ENCODE measurements at places on chromosomes 7 and 10.

- no peak for DNase-seq
Observed at GRCh38 chr7:133293384-133294160, 40.7 kb downstream of the EXOC4 start.

GRCh38 chr7:80468931-80469714 is 42.7 kb downstream of the GNAT3 start:
- DNase-seq = no peak

- no peak for DNase-seq
Observed at GRCh38 chr7:118111347-118111746, 72.6 kb upstream of the LSM8 start.

- no peak for DNase-seq
Observed at GRCh38 chr10:124745673-124746072, 1.5 kb upstream of the FAM53B start.

GRCh38 chr7:91039033-91039432 is 225.2 kb upstream of the FZD1 start:
- no peak for DNase-seq

DNA sequence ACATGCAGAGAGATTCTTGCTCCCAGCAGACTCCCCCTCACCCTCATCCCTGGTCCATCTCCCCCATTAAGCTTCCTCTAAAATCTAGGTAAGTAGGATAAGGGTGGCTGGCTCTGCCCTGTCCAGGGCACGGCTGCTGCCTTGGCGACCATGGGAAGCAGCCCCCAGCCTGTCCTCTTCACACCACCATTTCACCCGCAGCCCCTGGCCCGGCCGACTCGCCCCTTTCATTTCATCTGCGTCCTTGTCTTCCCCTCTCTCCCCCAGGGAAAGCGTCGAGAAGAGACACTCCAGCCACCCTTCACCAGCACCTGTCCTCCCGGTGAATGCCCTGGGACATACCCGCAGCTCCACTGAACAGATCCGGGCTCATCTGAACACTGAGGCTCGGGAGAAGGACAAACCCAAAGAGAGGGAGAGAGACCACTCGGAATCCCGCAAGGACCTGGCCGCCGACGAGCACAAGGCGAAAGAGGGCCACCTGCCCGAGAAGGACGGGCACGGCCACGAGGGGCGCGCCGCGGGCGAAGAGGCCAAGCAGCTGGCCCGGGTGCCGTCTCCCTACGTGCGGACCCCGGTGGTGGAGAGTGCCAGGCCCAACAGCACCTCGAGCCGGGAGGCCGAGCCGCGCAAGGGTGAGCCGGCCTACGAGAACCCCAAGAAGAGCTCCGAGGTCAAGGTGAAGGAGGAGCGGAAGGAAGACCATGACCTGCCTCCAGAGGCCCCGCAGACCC is 342.3 kb upstream of the GALNT17 start:
- DNase-seq = no peak

GRCh38 chr10:98453729-98454128 is 7.0 kb upstream of the HPS1 start:
- DNase-seq = no peak

GRCh38 chr10:102235598-102235920 is 5.8 kb downstream of the PITX3 start:
- DNase-seq = no peak

DNA sequence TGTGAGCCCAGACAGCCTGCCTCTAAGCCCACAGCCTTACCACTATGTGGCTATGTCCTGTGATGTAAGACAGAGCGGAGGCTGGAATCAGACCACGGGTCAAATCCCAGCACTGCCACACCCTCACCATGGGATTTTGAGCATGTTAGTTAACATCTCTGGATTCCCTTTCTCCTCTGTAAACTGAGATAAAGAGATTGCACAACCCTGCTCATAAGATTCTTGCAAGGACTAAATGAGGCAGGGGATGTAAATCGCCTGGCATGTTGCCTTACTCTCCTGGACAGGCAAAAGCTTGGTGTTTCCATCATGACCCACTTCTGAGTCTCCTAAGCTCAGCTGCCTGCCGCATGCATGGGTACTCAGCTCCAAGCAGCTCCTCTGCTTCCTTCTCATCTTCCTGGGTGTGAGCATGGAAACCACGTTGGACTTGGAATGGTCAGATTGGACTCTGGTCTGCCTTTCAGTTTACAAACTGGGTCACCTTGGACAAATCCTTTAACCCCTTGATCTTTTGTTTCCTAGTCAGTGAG is 41.3 kb upstream of the MTURN start:
- no peak for DNase-seq

DNA sequence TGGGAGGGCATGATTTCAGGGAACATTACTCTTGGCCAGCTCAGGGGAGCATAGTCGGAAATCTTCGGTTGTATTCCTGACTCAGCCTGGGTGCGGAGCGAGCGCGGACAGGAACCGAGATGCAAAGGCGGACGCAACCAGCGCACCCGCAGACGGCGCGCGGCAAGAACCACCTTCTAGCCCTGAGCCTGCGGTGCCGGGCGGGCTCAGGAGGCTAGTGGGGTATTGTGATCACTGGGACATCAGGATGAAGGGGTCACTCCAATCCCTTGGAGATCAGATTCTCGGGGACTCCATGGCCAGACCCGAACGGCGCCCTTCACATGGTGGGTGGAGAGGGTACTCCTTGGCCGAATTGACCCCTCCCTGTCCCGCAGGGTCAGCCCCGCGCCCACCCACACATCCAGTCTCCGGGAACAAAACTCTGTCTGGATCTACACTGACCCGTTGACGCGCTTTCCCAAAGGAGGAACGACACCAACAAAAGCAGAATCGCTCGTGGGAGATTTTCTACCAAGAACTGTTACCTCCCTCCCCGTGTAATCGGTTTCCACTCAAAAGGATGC is 730.5 kb downstream of the ZWINT start:
- DNase-seq = peak; percentile 25

DNA sequence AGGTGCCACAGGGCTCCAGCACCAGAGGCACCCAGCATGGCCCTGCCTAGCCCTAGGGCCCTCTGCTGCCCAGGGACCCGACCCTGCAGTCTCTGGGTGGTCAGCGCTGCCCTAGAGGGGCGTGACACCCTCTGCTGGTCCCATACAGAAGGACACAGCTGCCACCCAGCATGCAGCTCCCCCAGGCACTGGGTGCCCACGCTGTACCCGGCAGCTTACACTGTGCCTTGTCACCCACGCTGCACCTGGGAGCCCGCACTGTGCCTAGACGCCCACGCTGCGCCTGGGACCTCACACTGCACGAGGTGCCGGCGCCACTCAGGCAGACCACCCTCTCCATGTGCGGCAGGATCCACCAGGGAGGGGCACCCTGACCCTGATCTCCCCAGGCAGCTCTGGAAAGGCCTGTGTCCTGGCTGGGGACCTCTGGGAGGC is 55.2 kb downstream of the PWWP2B start:
- DNase-seq = no peak

- no peak for DNase-seq
Observed at GRCh38 chr7:100565133-100565571, 8.5 kb downstream of the SAP25 start.

- no peak for DNase-seq
Observed at GRCh38 chr7:21616796-21617436, 74.1 kb downstream of the DNAH11 start.

DNA sequence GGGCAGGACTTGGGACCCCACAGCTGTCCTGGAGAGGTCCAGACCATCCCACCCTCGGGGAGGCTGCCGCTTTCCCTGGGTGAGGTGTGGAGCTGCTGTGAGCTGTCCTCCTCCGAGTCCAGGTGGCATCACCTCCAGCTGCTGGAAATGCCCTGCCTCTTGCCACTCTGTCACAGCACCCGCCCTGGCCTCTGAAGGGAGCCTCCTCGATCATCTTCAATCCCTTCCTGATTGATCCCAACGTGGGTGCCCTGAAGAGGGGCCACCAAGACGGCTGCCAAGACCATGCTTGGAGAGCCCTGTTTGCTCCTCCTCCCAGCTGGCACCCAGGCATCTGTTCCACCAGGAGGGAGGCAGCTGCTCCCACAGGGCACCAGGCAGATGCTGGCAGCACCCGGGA is 4.6 kb downstream of the C10orf105 start:
- DNase-seq = no peak

GRCh38 chr7:25361863-25362262 is 133.6 kb upstream of the NPVF start:
- DNase-seq = no peak

DNA sequence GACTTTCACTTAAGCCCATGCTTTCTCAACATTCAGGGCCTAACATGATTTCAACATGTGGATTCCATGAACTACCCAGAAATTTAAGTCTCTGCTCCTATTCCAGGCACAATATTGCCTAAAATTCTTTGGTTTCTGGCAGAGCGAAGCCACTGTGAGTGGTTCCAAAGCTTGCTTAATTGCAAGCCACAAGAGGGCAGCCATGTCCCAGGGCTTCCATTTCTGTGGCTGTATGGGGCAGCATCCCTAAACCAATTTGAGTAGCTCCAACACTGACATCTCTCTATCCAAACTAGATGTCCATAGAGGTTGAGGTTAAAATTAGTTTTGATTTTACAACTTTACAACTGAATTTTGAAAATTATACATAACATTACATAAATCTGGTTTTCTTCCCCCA is 56.3 kb upstream of the MDFIC start:
- DNase-seq = peak; percentile 0

GRCh38 chr7:142629588-142630260 is 119.5 kb upstream of the PRSS1 start:
- no peak for DNase-seq

Data from right renal pelvis (tissue), 4 donors.